ENCODE measurements at places on chromosomes 12 and 14.

GRCh38 chr12:108805136-108805535 is 52.2 kb downstream of the SSH1 start:
- no peak for DNase-seq

GRCh38 chr12:114838480-114838879 is 154.5 kb upstream of the TBX3 start:
- DNase-seq = no peak

DNA sequence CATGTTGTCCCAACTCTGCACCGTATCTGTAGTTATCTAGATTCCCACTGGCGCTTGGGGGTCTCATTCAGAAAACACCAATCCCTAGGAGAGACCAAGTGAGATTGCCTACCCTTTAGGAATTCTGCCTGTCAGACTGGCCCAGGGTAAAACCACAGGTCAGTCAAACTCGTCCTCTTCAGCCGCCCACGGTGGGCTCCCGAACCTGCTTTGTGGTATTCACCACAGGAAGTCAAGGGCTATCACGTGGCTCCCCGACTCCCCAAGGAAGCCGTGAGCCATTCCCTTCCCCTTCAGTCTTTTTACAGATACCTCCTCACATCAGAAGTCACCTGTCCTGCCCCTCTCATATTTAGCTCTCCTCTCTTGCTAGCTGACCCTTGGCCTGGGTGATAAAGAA is 159.9 kb downstream of the EGLN3 start:
- no peak for DNase-seq

DNA sequence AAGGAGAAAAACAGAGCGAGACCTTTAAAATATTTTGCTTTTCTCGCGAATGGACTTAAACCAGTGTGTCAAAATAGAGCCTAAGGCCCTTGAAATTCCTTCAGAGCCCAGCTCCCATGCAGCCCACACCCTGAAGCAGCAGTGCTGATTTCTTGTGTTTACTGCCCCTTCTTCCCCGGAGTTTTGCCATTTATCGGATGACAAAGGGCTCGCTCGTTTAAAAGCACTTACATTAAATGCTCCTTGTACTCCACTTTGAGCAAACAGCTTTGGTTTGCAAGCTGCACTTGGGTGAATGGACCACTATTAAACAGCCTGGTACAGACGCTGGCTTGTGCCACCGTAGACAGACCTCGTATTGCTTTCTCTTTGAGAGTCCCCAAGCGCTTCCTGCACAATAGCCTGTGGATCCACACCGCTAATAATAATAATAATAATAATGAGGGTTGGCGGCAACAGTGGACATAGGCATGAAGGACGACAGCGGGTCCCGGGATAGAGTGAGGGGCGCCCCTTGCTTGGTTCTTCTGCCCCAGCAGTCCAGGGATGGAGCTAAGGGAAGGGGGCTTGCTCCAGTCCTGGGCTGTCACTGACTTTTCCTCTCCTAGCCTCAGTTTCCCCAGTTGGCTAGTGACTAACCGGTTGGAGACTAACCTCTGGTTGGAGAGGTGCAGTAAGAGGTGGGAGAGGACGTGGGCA is 6.6 kb downstream of the DLK1 start:
- no peak for DNase-seq

DNA sequence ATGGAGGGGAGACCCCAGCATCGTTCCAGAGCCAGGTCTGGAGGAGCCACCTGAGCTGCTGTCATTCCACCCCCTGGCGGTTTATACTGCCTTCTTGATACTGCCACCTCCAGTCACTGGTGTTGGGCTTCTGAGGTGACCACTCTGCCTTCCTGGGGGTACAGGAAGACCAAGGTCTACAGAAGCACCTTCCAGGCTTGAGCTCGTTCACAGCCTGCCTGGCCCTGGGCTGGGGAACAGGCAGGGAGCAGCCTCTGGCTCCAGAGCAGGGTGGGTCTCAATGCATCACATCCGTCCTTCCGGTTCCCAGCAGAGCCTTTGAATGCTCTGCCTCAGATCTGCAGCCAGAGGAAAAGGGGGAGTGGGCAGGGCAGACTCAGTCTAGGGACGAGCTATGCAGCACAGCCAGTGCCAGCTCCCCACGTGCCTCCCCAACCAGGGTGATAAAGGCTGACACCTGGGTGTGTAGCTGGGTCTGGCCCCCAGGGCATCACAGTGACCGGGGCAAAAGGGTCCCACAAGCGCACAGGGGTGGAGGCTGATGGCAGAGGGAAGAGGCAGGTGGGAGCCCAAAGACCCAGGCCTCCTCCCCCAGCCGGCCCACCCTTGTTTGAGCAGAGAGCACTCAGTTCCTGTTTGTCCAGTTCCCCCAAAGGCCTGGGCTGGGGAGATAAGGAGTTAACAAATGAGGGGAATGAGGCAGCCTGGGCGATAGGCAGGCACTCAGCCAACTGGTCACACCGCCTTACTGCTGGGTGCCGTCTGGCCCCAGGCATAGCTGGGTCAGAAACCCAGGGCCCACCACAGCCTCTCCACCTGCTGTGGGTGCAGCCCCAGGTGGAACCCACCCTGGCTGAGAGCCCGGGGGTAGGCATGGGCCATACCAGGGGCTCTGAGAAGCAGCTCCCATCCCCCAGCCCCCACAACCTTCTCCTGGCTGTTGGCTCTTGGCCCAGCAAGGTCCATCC is 17.1 kb downstream of the DEGS2 start:
- no peak for DNase-seq

- no peak for DNase-seq
Measured at GRCh38 chr14:36773558-36773957, 111.9 kb downstream of the PAX9 start.

DNA sequence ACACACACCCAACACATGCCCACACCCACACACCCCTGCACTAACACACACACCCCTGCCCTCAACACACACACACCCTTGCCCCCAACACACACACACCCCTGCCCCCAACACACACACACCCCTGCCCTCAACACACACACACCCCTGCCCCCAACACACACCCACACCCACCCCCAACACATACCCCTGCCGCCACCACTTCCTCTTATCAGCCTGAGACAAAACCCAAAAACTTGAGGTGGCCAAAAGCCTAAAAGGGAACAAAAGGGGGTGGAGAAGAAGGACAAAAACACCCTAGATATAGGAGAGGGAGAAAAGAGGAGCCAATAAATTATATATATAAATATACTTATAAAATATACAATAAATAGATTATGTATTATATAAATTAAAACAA is 9.1 kb upstream of the DEGS2 start:
- DNase-seq = no peak

GRCh38 chr12:110531741-110532333 is 29.7 kb downstream of the RAD9B start:
- DNase-seq = no peak

DNA sequence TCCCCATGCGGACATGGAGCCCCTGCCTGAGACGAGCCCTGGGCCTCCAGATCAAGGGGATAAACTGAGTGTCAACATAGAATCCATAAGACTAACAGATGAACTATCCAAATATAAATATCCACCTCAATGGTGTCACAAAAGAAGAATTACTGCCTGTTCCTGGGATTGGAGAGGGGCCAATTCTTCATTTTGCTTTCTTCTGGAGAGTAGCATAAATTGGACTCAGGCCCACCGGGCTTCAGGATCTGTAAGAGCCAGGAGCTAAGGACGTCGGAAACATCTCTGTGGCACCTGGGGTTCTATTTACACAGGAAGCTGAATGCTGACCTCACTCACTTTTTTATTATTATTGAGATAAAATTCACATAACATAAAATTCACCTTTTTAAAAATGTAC is 408.2 kb upstream of the CCDC196 start:
- no peak for DNase-seq

GRCh38 chr12:123021688-123022604 is 41.5 kb downstream of the ARL6IP4 start:
- no peak for DNase-seq

DNA sequence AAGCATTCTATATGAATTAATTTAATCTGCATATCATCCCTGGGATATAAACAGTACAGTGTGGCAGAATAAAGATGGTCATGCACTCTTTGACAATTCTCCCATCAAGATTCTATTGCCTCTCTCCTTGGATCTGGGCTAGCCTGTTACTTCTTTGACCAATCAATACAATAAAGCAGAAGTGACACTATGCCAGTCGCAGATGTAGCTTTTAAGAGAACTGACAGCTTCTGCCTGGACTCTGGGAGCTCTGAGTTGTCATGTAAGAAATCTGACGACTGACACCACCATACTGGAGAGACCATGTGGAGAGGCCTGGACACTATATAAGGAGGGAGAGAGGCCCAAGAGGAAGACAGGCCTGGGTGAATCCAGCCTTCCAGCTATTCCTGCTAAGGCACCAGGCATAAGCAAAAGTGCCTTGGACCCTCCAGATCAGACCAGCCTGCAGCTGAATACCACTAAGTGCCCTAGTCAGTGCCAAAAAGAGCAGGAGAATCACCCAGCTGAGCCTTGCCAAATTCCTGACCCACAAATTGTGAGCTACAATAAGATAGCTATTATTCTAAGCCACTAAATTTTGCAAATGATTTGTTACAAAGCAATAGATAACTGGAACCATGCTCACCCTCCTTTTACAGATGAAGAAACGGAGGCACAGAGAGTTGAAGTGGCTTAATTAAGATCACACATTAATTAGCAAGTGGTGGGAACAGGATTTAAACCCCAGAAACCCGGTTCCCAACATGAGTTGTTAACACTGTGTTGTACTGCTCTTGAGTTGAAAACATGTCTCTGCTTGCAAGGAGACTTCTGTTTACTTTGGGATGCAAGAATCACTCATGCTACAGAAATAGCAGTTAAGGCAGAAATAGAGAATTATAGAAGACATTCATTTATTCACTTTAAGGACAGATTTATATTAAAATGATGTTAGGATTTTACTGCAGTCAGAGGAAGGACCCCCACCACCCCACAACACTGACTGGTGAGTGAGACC is 84.6 kb downstream of the RIN3 start:
- no peak for DNase-seq

DNA sequence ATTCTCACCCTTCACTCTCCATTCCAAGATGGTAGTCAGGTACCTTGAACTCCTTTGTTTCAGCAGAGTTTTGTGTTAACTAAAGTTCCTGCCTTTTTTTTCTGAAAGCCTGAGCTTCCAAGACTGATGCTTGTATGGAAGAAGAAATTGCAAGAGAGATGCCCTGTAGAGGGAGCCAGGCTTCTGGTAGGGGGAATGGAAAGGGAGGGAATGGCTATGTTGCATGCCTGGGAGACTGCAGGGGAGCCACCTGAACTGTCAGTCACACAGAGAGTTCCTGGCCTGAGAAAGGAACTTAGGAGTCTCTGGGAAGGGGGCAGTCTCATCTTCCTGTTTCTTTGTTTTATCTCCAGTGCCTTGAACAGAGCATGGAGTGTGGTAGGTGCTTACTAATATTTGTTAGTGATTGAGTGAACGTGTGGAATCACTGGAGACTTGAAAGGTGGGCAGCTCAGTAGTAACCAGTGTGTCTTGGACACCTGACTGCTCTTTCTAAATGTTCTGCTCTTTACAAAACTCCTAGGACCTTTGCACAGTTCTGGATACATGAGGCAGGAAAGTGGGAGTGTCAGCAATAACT is 132.2 kb downstream of the ANO4 start:
- DNase-seq = no peak

DNA sequence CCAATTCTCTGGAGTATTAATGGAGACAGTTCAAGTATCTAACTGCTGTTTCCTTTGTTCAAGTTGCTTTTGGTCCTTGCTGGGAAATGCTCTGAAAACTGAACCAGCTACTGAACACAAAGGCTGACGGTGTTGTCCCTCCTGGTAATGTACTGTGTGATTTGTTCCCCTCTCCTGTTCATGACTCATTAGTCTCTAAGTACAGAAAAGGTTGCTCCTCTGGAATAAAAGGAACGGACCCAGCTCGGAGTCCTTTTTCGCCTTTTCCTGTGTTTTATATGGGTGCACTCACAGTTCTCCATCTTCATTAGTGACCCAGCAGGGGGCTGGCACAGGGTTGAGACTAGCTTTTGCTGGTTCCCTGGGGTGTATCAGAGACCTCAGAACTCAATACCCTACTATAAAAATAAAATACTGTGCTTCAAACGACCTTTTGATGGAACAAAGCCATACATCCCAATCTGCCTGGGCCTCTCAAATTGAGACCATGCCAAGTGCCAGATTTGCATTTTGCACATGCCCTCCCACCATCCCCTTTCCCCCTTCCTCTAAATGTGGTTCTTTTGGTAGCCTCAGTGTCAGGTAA is 269.7 kb downstream of the RAD51B start:
- DNase-seq = no peak

DNA sequence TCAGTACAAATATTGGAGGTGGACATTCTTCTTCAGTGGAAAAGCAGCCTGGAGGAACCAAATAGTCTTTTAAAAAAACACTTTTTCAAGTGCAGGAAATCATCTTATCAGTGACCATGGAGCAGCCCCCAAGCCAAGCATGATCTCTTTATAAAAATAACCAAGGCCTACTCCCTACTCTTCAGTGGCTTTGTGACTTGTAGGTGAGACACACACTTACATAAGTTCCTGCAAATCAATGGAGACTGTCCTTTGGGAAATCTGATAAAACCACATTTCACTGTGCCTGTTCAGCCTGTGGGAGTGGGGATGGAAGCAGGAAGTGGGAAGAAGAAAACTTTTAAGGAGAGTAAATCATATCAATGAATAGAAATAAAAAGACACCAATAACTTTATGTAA is 56.3 kb downstream of the MBIP start:
- no peak for DNase-seq

GRCh38 chr12:88375306-88376305 is 204.7 kb downstream of the KITLG start:
- DNase-seq = no peak

- DNase-seq = no peak
Measured at GRCh38 chr14:80764921-80765507, 176.5 kb downstream of the CEP128 start.

DNA sequence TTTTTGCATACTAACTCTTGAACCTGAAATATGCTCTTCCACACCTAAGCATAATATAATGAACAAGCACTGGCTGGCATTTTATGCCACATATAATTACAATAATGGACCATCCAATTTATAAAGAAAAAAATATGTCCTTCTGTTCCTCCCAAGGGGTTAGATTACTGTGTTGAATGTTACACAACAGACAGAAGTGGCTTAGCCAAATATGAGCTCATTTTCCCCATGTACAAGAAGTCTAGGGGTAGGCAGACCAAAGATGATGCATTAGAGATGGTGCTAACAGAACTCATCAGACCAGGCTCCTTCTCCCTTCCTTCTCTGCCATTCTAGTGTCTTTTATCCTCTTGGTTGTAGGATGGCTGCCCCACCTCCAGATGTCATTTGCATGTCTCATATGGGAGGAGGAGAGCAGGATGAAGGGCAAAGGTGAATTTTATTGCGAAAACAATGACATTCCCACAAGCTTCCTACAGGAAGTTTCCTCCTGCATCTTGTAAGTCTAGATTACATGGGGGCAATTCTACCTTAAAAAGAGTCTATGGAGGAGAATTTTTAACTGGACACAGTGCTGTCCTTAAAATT is 43.9 kb upstream of the SLC2A13 start:
- DNase-seq = no peak
